NCI-H526 (cell line): ENCODE measurements at places on chromosomes 13 and 19.

DNA sequence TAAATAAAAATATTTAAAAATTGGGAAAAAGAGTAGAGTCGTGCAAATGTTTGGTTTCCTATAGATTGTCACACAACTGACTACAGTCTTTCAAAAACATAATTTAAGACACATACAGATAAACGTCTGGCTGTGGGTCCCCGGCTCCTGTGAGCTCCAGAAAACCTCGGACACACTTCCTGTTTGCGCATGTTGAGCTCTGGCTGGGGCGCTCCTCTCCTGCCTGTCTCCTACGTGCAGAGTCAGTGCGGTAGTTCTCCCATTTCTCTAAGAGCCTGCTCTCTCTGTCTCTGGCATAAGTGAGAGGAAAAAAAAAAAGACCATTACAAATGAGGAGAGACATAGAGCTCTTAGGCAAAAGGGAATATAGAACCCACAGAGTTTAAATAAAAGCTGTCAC lies 128.2 kb upstream of the OBI1 start:
- DNase-seq: peak; percentile 46

DNA sequence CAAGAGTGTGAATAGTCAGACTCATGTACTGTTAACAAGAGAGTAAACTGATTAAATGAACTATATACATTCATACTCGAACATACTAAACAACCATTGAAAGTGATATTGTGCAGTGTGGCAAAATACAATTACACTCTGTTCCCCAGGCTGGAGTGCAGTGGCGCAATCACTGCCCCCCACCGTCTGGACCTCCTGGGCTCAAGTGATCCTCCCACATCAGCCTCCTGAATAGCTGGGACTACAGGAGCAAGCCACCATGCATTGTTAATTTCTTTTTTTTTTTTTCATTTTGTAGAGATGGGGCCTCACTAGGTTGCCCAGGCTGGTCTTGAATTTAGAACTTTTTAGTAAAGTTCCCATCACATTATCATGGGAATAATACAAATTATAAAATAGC lies 77.3 kb upstream of the LSM14A start:
- DNase-seq: no peak

DNA sequence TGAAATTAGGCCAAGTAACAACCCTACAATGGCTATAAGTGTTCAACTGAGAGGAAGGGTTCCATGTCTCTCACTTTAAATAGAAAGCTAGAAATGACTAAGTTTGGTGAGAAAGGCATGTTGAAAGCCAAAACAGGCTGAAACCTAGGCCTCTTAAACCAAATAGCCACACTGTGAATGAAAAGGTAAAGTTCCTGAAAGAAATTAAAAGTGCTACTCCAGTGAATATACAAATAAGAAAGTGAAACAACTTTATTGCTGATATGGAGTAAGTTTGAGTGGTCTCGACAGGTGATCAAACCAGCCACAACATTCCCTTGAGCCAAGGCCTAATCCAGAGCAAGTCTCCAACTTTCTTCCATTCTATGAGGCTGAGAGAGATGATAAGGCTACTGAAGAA lies 209.6 kb downstream of the KLF12 start:
- DNase-seq: no peak

GRCh38 chr19:8148410-8149260 lies 757 bp downstream of the FBN3 start:
- peak; percentile 22 for DNase-seq

GRCh38 chr13:65868099-65868498 lies 1362.0 kb downstream of the PCDH9 start:
- DNase-seq: no peak

GRCh38 chr13:67971291-67971690 lies 741.2 kb upstream of the PCDH9 start:
- no peak for DNase-seq

DNA sequence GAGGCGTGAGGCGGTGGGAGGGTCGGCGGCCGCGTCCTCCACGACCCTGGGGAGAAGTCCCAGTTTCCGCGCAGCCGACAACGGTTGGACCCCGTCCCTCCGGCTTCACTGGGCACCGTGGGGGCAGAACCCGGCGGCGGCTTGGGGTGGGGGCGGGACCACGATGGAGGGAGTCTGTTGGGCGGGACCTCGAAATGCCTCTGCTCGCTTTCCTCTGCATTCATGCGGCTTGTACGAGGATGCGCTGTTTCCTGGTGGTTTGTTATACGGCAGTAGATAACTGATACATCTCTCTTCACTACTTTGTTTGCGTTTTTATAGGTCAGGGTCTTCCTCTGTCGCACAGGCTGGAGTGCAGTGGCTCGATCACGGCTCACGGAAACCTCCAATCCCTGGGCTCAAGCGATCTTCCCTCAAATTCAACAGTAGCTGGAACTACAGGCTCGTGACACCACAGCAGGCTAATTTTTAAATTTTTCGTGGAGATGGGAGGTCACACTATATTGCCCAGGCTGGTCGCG lies 24.6 kb upstream of the ZNF846 start:
- DNase-seq: peak; percentile 74

- DNase-seq: peak; percentile 99
Measured at GRCh38 chr13:74287724-74288169, 153.5 kb upstream of the KLF12 start.

DNA sequence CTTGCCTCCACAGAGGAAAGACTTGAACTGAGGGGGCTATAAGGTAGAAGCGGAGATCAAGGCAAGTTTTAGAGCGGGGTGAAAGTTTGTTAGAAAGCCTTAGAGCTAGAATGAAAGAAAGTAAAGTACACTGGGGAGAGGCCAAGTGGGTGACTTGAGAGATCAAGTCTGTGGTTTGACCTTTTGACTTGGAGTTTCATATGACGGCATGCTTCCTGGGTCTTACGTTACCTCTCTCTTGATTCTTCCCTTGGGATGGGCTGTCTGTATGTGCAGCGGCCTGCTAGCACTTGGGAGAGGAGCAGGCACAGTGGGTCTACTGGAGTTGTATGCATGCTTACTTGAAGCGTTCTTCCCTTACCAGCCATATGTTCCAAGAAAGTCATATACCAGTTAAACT lies 1768.5 kb downstream of the PCDH9 start:
- DNase-seq: no peak
